ENCODE measurements at places on chromosomes 3 and 15.

DNA sequence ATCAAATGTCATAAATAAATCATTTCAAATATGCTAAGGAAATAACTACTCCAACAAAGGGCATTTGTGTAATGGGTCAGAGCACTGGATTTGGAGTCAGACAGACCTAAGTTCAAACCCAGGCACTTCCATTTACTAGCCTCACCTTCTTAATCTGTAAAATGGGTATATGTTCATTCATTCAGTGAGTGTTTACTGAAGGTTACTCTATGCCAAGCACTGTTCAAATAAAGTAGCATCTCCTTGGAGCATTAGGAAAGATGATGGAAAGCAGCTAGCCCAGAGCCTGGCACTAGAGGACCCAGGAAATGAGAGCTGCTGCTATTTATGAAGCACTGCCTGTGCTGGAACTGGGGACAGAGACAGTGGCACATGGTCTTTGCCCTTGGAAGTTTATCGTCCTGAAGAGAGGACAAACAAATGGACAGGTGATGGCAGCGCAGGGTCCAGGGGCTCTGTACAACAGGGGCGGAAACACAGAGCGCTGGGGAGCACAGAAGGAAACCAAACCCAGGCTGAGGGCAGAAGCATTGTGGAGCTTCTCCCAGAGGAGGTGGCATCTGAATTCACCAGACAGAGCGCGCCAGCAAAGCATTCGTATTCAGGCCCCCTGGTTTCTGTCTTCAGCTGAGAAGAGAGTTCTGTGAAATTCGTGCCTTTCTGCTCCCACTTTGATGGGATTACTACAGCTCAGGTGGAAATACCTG, 19.0 kb downstream of the TM4SF4 start:
- DNase-seq: no peak

- DNase-seq: no peak
Observed at GRCh38 chr3:123157598-123158287, 44.0 kb upstream of the SEC22A start.

DNA sequence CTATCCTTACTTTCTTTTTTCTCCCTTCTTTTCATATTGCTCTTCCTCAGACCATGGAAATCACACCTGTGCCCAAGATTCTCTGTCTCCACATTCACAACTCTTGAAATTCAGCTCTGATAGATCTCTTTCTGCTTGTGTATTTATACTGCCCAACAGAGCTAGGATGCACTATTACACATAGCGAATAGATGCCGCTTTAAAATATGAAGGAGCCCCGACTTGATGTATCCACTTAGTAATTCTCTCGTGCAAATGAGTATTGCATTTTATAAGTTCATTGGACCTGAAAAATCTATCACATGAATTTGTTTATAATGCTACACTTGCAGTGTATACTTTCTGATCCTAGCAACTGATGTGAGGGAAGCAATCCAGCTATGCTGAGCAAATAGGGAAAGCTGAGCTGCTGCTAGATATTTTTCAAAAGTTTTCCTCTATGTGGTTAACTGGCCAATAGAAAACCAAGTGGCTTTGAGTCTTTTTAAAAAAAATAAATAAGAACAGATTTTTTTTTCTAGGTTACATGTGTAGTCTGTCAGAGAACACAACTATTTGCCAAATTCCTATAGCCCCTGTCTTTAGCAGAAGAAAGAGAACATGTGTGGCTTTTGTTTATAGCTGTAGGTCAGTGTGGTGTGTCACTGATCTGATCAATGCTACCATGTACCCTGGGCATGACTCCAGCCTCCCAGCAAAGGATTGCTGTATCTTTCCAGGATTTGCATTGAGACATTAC, 64.3 kb upstream of the LEKR1 start:
- no peak for DNase-seq

- no peak for DNase-seq
Observed at GRCh38 chr3:106830334-106830733, 546.9 kb upstream of the CCDC54 start.

DNA sequence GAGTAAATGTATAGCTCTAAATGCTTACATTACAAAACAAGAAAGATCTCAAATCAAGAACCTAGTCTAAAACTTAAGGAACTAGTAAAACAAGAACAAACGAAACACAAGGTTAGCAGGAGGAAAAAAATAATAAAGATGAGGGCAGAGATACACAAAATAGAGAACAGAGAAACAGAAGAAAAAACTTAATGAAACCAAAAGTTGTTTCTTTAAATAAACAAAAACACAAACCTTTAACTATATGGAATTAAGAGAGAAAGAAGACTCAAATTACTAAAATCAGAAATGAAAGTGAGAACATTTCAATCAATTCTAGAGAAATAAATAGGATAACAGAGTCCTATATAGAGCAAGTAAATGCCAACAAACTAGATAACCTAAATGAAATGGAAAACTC, 59.6 kb downstream of the DLG1 start:
- DNase-seq: no peak

DNA sequence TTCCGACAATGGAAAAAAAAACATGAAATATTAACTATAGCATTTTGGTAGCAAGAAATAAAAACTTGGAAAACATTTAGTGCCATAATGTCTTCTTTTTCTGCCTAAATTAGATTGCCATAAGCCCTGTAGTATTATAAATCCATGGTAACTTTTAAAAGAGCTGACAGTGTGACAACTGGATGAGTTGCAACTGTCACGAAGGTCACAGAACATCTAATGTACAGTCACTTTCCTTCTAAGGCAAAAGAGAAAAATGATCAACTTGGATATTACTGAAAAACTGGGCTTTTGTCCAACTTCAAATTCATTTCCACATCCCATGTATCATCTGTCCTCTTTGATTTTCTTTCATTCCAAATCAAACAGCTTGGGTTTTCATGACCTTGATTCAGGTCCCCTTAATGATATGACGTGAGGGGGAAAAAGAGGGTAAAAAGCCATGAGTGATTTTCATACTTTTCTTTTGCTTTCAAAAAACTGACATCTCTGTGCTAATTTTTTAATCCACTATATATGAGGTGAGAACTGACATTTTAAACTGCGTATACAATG, 602 bp downstream of the CPB1 start:
- DNase-seq: no peak

- DNase-seq: no peak
Observed at GRCh38 chr3:1699361-1699920, 399.2 kb upstream of the CNTN4 start.

- no peak for DNase-seq
Observed at GRCh38 chr3:173730391-173730790, 332.8 kb downstream of the NLGN1 start.

DNA sequence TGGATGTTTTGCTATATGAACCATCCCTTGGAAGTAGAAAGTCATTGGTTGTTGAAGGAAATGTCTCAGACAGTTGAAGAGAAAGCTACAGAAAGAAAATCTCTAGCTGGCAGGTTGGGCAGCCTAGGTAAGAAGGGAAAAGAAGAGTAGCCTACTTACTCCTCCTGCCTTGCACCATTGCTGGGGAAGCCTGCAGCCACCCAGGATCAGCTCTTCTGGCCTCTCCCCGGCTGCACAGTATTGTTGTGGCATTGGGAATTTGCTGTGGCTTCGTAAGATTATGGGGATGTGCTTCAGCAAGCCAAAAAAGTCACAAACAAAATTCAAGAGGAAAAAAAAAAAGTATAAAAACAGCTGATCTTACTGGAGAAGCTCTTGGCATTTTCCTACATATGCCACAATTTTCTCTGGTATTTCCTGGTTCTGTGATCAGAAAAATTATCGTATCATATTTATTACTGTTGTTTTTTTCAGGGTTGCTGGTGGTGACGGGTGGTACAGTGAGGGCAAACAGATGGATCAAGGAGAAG, 154.2 kb downstream of the TIGIT start:
- no peak for DNase-seq

DNA sequence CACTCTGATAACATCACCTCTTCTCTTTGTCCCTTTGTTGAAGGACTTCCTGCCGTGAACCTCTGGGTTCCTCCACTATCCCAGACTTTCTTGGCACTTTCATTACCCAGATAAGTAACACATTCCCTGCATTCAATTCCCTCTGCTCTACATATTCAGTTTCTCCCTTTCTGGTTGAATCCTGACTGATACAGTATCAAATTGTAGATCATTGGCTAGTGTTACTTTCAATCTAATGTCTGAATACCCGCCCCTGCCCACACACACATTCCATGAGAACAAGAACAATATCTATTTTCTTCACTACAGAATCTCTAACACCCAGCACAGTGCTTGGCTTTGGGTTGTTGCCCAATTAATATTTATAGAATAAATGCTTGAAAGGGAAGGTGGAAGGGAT, 163.5 kb downstream of the ABHD5 start:
- DNase-seq: no peak

DNA sequence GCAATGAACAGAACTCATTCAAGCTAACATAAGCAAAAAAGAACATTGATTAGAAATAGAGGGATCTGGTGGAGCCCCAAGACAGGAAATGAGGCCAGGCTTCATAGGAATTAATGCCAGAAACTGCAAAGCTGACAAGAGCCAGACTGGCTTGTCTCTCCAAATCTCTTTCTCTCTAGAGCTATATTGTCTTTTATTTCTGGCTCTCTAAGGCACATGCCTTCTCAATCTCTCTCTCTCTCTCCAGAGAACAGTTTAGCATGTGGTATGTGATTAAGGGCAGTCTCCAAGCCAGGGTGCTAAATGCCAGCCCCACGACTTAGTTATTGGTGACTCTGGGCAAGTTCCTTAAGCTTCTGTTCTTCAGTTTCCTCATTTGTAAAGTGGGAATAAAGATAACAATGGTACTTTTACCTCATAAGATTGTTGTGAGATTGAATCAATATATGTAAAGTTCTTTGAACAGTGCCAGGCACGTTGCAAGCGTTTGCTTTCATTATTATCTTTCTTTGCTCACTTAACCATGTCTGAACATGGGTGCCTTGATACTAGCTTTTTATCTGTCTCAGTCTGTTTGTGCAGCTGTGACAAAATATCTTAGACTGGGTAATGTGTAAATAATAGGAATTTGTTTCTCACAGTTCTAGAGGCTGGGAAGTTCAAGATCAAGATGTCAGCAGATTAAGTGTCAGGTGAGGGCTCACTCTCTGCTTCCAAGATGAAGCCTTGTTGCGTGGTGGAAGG, 123.2 kb downstream of the BDH1 start:
- no peak for DNase-seq

- DNase-seq: no peak
Observed at GRCh38 chr3:184168363-184169120, 6.1 kb upstream of the AP2M1 start.

- DNase-seq: no peak
Observed at GRCh38 chr3:115999001-115999585, 375.8 kb downstream of the GAP43 start.

- no peak for DNase-seq
Observed at GRCh38 chr3:102979191-102979590, 544.4 kb downstream of the ZPLD1 start.

DNA sequence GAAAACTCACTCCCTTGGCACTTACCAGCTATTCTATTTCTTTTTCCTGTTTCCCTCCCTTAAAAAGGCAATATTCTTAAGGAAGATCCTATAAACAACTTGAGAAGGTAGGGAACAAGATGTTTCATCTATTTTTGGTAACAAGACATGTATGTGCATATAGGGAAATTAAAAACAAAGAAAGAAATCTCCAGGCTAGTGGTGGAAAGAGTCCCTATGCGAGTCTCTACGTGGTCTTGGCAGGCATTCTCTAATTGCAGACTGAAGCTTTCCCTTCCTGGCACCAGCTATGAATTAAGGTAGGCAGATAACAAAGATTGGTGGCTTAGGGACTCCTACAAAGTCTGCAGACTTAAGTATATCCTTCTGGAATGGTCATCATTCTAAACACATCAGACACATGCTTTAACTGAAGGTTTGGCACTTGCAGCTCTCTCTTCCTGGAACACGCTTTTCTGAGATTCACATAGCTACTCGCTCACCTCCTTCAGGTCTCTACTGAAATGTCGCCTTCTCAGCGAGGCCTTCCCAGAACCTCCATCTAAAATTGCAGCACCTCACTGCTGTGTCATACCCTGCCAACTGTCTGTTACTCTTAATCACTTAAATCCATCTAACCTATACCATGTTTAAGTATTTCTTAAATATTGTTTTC, 336.0 kb downstream of the VGLL3 start:
- no peak for DNase-seq

DNA sequence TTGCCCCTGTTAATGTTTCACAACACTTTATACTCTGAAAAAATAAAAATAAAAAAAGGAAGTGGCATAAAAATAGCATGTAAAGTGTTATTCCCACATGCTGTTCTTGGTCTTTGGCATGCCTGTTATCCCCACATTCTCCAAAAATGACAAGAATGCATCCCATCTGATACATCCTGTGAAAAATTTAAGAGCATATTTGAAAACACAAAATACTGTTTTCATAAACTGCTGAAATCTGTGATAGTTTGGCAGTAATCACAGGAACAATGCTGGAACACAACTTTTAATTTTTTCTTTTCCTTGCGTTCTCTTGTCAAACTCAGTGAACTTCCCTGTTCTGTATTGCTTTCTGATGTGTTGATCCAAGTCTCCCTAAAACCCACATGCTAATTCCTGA, 288.8 kb downstream of the ROBO2 start:
- no peak for DNase-seq

- no peak for DNase-seq
Observed at GRCh38 chr3:58035524-58036255, 27.5 kb downstream of the FLNB start.

DNA sequence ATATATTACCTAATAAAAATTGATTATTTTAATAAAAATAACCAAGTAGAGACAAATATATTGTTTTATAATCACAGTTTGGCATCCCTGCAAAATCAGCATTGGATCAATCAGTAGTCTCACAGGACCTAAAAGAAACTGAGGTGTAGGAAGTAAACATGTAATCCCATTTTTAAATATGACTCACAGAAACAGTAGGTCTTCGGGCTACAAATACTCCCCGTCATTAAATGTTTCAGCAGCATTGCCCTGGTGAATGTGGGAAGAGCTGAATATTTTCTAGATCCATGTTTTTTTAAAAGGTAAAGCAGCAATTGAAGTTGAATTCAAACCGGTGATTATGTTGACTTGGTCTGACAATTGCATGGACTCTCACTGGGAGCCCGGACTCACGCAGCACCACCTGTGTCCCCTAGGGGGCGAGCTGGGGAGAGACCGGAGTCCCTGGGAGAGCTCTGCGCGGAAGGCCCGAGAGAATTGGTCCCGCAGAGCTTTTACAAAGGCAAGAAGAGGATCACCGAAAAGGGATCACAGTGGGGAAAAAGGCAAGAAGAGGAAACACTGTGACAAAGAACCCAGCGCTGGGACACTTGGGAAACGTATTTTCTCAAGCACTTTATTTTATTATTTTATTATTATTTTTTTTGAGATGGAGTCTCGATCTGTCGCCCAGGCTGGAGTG, 17.2 kb upstream of the USP3 start:
- no peak for DNase-seq

- no peak for DNase-seq
Observed at GRCh38 chr3:5013021-5013906, 34.0 kb downstream of the BHLHE40 start.

All from NCI-H187 (cell line).